Mesendoderm (in vitro differentiated cells): ENCODE measurements at places on chromosomes 7 and 10.

- no peaks in the 10 kb centered on the region for H3K27me3 ChIP-seq
- no peak overlapping the region for H3K27ac ChIP-seq
- H3K36me3 ChIP-seq = no peaks in the 10 kb centered on the region
- no peaks in the 10 kb centered on the region for H3K4me1 ChIP-seq
- DNase-seq = no peak
Measured at GRCh38 chr10:65566906-65567305, 1358.9 kb upstream of the LRRTM3 start.

DNA sequence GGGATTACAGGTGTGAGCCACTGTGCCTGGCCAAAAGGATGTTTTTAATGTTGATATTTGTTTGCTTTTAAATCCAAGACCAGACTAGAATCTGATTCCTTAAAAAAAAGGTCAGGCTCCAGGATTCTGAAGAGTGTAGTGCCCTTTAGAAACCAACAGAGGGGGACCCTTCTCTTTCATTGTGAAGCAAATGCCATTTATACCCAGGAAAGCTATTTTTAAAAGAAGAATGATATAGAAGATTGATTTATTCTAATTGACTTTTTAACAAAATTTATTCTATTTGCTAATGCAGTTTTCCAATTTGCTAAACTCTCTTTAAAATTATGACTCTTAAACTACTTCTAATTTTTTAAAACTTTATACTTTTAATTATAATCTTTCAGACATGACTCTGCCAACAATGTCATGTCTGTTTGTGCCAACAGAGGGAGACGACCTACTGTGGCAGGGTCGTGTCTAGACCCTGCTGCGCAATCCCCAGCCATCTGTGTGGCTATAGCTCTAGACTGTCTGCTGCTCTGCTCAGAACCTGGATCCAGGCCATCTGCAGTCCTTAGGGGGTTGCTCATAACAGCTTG is 201.0 kb upstream of the IMMP2L start:
- no peak overlapping the region for H3K4me3 ChIP-seq
- no peak overlapping the region for H3K27ac ChIP-seq
- no peaks in the 10 kb centered on the region for H3K4me1 ChIP-seq
- peak; percentile 71 for DNase-seq

DNA sequence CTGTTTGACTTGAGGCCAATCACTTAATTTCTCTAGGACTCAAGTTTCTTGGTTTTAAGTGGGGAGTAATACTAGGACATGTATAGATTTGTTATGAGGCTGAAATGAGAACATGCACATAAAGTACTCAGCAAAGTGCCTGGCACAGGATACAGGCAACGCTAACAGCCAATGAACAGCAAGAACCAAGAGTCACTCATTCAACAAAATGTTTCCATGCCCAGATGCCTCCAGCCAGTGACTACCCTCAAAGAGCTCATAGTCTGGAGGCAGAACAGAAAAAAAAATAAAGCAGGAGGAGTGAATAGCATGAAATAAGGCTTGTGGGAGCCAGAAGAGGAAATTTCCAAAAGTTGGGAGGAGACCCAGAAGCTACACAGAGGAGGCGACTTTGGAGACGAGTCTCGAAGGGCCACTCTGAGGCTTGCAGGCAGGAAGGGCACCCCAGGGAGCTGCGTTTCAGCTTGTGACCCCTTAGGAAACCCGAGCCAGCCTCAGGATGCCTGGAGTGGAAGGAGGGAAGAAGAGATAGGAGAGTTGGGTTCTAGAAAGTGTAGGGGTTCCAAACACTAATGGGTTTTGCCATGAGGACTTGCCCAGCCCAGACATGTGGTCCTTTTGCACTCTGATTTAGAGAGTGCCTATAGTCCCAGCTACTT is 70.0 kb downstream of the CXCL12 start:
- no peak overlapping the region for H3K27ac ChIP-seq
- H3K36me3 ChIP-seq = no peaks in the 10 kb centered on the region
- H3K27me3 ChIP-seq = no peaks in the 10 kb centered on the region

GRCh38 chr7:157440346-157441022 is 103.7 kb downstream of the DNAJB6 start:
- no peaks in the 10 kb centered on the region for H3K27me3 ChIP-seq
- no peak for DNase-seq
- no peak overlapping the region for H3K4me3 ChIP-seq
- no peaks in the 10 kb centered on the region for H3K36me3 ChIP-seq
- no peaks in the 10 kb centered on the region for H3K4me1 ChIP-seq

DNA sequence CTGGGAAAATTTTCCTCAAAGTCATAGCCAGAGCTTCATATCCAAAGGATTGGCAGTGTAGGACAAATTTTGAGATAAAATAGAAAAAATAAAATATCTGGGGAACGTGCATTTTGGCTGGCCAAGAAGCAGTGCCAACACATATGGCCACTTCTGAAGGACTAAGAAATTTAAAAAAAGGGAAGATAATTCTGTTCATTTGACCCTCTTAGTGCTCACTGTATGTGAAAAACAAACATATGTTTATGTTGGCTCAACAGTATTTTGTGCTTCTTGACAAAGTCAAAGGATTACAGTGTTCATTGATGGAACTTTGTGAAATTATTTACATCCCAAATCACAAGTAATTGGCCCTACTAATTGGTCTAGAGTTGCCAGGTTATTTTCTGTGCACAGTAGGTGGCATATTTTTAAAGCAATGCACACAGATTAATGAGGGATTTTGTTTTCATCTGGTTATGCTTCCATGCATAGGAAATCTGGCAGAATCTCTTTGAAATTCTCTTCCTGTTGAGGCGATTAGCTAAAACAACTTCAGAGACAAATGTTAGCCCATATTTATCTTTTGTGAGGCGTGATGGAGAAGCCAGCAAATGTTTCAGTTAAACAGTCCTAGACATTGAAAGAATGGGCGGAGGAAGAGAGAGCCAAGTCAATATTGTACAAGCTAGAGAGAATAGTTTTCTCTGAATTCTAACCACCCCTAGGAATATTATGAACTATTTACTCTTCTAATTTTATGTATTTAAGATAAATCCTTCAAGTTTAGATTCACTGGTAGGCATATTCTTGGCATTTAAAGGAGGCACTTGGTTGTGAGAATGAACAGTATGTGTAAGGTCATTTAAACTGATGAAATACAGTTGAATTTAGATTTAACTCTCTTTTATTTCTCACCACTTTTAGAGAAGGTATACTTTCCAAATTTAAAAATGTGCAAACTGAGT is 237.7 kb upstream of the MBL2 start:
- H3K4me3 ChIP-seq = no peak overlapping the region
- no peaks in the 10 kb centered on the region for H3K27me3 ChIP-seq
- H3K36me3 ChIP-seq = no peaks in the 10 kb centered on the region
- H3K4me1 ChIP-seq = no peaks in the 10 kb centered on the region
- DNase-seq = no peak

DNA sequence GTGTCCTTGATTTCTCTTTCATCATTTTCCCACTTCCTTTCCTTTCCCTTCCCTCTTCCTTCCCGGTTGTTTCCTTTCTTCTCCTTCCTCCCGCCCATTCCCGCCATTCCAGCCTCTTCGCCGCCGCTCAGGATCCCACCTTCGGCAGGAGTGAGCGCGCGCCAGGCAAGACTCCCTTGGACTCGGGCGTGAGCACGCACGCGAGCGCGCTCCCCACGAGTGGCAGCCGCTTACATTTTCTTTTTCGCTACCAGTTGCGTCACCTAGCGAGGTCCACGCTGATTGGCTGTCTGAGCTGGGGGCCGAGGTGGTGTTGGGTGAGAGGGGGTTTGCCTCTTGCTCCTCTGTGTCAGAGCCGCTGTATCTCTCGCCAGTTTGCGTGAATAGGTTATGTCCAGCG is 11.8 kb downstream of the ZAN start:
- no peaks in the 10 kb centered on the region for H3K4me1 ChIP-seq
- H3K27ac ChIP-seq = no peak overlapping the region
- H3K27me3 ChIP-seq = no peaks in the 10 kb centered on the region
- no peaks in the 10 kb centered on the region for H3K36me3 ChIP-seq

DNA sequence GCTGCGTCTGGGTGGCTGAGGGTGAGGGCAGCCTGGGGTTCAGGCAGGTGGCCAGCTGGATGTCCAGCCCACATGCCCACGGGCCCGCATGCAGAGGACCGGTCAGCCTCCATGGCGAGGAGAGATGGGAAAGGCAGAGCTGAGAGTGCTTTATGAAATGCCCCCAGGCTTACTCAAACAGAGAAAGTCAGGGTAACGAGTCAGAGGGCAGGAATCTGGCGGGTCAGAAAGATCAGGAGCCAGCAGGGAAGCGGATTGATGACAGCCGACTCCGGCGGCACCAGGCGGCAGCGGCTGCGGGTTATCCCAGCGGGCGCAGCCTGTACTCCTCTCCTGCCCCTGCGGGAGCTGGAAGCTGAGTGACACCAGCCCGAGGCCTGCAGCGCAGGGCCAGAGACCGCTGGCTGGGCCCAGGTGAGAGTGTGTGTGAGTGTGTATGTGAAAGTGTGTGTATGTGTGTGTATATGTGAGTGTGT is 13.4 kb downstream of the SLC13A4 start:
- no peak overlapping the region for H3K4me3 ChIP-seq
- peak overlapping the region; percentile 55 for H3K27ac ChIP-seq
- H3K36me3 ChIP-seq = no peaks in the 10 kb centered on the region
- peak; percentile 91 for DNase-seq
- H3K27me3 ChIP-seq = no peaks in the 10 kb centered on the region

GRCh38 chr7:77316219-77316978 is 99.8 kb downstream of the GSAP start:
- H3K4me3 ChIP-seq = no peak overlapping the region
- H3K27me3 ChIP-seq = no peaks in the 10 kb centered on the region
- no peak for DNase-seq
- H3K4me1 ChIP-seq = no peaks in the 10 kb centered on the region
- H3K27ac ChIP-seq = no peak overlapping the region

GRCh38 chr7:148790131-148790726 is 91.5 kb downstream of the CUL1 start:
- no peak for DNase-seq
- no peak overlapping the region for H3K4me3 ChIP-seq
- H3K27ac ChIP-seq = no peak overlapping the region
- no peaks in the 10 kb centered on the region for H3K4me1 ChIP-seq

- no peak overlapping the region for H3K4me3 ChIP-seq
- no peaks in the 10 kb centered on the region for H3K4me1 ChIP-seq
- no peaks in the 10 kb centered on the region for H3K27me3 ChIP-seq
- peaks cover under 1% of the 10 kb centered on the region for H3K36me3 ChIP-seq
- H3K27ac ChIP-seq = no peak overlapping the region
- no peak for DNase-seq
Measured at GRCh38 chr7:107982918-107983389, 20.0 kb downstream of the LAMB1 start.

- no peak overlapping the region for H3K27ac ChIP-seq
- H3K36me3 ChIP-seq = no peaks in the 10 kb centered on the region
- no peak for DNase-seq
- H3K4me1 ChIP-seq = no peaks in the 10 kb centered on the region
Measured at GRCh38 chr10:55641601-55642000, 719.5 kb downstream of the ZWINT start.

GRCh38 chr7:39921506-39922175 is 28.4 kb upstream of the CDK13 start:
- no peak overlapping the region for H3K27ac ChIP-seq
- H3K36me3 ChIP-seq = no peaks in the 10 kb centered on the region
- H3K4me1 ChIP-seq = no peaks in the 10 kb centered on the region
- DNase-seq = peak; percentile 42
- no peak overlapping the region for H3K4me3 ChIP-seq

DNA sequence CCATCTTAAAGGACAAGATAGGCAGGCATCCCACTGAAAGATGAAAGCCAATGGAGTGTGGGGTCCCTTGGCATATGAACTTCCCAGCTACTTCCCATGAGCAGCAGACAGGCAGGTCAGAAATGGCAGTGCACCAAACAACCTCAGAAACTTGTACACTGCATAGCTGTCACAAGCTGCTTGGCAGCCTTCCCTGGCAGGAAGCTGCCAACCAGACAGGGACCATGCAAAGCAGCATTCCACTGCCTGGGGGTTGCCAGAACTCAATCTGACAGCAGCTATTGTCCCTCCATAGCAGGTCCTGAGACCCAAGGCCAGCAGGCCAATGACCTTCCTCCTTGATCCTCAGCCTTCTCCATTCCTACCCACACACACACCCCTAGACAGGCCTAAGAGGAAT is 139.5 kb downstream of the PLCE1 start:
- H3K27ac ChIP-seq = no peak overlapping the region
- no peak for DNase-seq
- no peaks in the 10 kb centered on the region for H3K27me3 ChIP-seq
- no peaks in the 10 kb centered on the region for H3K4me1 ChIP-seq

- no peaks in the 10 kb centered on the region for H3K27me3 ChIP-seq
- H3K36me3 ChIP-seq = no peaks in the 10 kb centered on the region
- DNase-seq = no peak
- no peaks in the 10 kb centered on the region for H3K4me1 ChIP-seq
- no peak overlapping the region for H3K4me3 ChIP-seq
Measured at GRCh38 chr7:149882248-149883047, 8.7 kb downstream of the ATP6V0E2 start.

- no peak for DNase-seq
- no peak overlapping the region for H3K27ac ChIP-seq
- H3K27me3 ChIP-seq = no peaks in the 10 kb centered on the region
- no peak overlapping the region for H3K4me3 ChIP-seq
Measured at GRCh38 chr7:72223351-72223750, 188.8 kb downstream of the CALN1 start.

DNA sequence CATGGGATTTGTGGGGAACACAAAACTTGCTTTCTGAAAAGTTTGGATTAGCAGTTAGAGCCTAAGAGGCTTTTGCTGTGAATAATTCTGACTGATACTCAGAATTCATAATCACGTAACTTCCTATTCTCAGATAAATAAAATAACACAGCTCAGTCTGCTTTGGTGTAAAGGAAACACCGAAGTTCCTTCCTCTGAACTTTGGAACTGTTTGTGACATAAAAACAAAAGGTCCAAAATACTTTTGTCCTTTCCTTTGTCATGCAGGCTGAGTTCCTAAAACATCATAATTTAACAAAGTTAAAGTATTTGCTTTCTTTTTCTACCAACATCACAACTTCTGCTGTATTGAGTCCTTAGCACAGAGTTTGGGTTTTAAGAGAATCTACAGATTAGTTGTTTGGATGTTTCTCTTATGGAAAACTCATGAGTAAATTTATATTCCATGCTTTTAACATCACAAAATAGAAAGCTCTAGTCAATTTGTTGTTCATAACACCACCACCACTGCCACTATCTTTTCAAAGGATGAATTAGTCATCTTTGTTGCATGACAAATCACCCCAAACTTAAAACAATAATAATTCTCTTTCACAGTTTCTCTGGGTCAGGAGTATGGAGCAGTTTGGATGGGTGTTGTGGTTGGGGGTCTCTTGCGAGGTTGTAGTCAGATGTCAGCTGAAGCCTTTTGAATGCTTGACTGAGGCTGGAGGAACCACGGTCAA is 123.4 kb downstream of the REEP3 start:
- no peak for DNase-seq
- H3K36me3 ChIP-seq = no peaks in the 10 kb centered on the region
- H3K4me3 ChIP-seq = no peak overlapping the region
- H3K4me1 ChIP-seq = no peaks in the 10 kb centered on the region
- H3K27me3 ChIP-seq = no peaks in the 10 kb centered on the region

DNA sequence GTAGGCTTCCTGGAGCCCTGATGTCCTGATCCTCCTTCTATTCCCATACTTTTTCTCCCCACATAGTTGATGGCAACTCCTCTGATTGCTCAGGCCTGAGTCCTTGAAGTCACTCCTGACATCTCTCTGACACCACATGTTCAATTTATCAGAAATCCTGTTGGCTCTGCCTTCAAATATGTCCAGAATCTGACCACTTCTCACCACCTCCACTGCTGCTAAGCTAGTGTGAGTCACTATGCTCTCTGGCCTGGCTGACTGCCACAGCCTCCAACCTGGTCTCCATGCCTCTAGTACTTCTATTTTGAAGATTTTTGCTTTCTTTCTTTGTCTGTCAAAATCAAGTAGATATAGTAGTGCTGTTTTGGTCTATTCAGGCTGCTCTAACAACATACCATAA is 53.0 kb downstream of the TMEM229A start:
- H3K4me3 ChIP-seq = no peak overlapping the region
- no peaks in the 10 kb centered on the region for H3K27me3 ChIP-seq
- no peak for DNase-seq
- no peaks in the 10 kb centered on the region for H3K36me3 ChIP-seq
- H3K4me1 ChIP-seq = no peaks in the 10 kb centered on the region
